ENCODE measurements at places on chromosomes 16 and 17.
A peak's percentile ranks its signal among the peaks of the same experiment; 100 is the strongest.

DNA sequence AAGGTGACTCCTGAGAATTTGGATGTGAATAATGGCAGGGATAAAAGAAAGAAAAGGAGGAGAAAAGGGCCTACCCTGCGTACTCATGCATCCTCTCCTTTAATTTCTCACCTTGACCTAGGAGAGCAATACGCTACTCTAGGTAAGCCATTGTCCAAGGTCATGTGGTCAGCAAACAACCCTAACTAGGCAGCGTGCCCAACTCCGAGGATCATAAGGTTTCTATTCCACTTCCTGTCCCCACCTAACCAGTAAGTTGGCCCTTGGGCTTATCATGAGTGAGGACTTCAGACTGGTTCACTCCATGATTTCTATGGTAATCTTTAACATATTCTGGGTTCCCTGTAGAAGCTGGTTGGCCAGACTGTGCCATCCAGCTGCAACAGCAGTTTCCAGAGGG is 315.1 kb upstream of the CCL2 start:
- no peak for DNase-seq

DNA sequence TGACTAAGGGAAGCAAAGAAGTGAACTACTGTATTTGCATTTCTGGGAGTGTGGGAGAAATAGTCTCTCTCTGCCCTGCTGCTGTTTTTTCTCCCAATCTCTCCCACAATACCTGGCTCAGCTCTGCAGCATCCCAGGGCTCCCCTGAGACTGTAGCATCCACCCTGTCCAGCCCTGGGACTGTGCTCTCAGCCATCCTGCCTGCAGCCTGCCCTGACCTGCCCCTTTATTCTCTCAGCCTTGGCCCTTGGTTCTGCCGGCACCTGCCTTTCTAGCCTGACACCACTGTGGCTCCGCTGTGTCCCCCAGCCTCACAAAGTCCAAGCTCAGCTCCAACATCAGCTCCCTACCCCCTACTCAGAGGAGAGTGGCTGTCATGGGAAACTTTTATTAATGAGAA is 1.9 kb downstream of the PDILT start:
- DNase-seq, result no peak

GRCh38 chr16:56368545-56368944 is 56.8 kb downstream of the AMFR start:
- DNase-seq, result no peak

- DNase-seq, result no peak
Observed at GRCh38 chr16:47059991-47060390, 83.8 kb downstream of the NETO2 start.

GRCh38 chr16:17724242-17724898 is 253.6 kb upstream of the XYLT1 start:
- DNase-seq, result no peak

GRCh38 chr17:20035501-20035900 is 26.3 kb downstream of the SPECC1 start:
- DNase-seq, result no peak

GRCh38 chr17:17593222-17593620 is 1.7 kb upstream of the PEMT start:
- no peak for DNase-seq

GRCh38 chr16:31487071-31487719 is 4.3 kb downstream of the SLC5A2 start:
- DNase-seq, result no peak

DNA sequence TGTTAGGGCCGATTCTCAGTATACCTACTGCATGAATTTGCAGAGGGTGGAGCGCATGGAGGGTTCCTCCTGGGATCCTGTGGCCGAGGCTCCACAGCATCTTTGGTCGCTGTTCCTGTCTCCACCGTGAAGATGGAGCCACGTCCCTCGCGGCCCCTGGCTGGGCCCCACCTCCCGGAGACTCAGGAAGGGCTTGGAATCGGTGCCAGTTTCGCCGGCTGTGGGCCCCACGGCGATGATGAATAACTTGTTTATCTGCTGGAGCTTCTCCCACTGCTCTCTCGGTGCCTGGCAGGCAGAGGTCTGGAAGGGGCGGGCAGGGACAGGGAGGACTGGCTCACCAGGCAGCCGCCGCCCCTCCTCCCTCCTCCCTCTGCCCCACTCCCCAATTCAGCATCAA is 8.1 kb downstream of the SLC5A11 start:
- DNase-seq, result no peak

DNA sequence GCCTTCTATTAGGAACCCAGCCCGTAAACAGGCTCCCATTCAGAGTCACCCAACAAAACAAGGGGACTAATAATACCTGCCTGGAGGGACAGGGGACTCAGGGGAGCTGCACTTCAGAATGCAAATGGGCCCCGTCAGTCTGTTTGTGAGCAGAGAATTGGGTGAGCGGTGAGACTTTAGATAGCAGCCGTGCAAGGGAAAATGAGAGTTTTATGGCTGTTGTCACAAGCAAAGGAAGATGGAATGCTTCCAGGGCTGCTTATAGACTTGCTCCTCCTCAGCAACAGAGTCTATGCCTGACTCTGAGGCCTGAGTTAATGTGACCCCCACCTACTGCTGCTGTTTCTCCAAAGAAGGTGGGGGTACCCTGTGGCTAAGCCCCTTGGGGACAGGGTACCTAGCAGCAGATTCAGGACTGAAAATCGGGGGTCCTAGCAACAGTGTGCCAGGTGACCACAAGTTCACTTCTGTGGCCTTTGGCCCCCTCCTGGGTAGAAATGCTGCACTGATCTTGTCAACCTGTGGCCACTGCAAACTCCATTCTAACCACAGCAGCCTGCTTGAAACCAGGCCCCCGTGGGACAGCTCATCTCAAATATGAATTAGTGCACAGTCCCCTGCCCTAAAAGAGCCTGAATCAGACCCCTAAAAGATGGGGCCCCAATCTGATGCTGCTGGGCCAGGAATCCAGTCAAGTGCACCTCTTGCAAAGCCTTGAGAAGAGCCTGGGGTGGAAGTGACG is 126.4 kb downstream of the C16orf78 start:
- DNase-seq, result no peak

DNA sequence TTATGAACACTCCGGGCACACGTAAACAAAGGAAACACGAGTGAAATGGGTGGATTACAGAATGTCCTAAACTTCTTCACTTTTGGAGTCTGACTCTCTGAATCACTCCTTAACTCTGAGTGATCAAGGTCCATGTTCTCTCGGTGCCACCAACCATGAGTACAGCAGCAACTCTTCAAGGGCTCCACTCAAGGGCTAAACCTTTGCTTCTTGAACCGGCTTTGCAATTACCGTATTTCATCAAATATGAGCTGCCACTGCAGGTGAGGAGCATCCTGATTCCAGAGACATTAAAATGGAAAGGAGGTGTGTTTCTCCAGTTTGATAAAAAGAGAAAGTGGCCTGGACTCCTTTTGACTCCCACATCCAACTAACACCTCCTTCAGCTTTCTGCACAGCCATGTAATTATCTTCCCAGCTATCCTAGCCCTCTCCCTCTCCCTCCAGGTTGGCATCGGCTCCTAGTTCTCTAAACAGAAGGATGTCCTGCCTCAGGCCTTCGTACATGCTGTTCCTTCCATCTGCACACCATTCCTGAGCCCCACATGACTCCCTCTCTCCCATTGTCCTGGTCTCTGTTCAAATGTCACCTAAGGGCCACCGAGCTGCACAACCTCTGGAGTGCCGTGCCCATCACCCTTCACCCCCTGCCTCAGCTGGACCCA is 61.4 kb downstream of the ZDHHC7 start:
- DNase-seq, result no peak

DNA sequence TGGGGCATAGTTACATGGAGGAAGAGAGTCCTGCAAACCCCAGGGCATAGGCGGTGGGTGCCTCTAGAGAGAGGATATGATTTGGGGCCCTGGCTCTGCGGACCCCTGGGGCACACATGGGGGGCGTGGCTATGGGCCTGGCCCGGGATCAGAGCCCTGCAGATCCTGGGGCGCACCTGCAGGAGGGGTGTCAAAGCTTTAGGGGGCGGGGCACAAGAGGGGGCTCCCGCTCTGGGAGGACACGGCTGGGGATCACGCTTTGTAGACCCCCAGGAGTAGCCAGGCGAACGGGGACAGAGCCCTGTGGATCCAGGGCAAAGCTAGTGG is 497 bp downstream of the BCL7C start:
- DNase-seq, result peak; percentile 27

GRCh38 chr17:73757420-73757819 is 113.2 kb upstream of the SDK2 start:
- DNase-seq, result no peak

DNA sequence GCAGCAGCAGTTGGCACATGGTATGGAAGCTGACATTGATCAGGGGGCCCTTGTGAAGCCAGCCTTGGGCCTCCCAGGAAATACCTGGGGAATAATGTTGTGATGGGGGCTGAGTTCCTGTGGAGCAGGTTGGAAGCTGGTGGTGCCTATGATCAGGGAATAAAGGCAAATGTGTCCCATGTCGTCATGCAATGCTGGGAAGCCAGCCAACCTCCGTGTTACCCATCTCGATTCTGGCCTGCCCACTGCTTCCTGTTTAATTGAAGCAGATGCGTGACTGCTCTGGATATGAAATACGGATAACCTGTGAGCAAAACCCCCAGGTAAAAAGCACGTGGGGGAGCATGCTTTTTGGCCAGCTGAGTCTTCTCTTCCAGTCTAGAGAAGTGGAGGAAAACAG is 580.4 kb upstream of the HSBP1 start:
- no peak for DNase-seq

- DNase-seq, result no peak
Observed at GRCh38 chr17:2904135-2904534, 107.9 kb downstream of the RAP1GAP2 start.

DNA sequence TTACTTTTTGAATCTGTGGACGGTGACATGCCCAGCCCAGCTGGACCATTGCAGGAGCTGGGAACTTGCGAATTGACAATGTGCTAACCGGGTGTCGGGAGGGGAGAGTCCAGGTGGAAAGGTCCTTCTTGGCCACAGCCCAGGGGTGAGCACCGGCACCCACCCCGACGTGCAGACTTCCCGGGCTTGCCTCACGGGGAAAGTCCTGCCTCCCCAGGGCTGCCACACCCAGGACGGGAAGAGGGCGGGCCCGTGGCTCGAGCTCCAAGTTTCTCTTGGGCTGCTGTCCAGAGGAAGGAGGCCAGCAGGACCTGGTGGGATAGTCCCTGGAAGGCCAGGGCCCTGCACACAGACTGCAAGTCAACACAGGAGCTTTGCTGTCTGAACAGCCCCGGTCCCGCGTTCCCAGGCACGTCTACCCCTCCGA is 17.7 kb downstream of the CARD14 start:
- DNase-seq, result no peak

DNA sequence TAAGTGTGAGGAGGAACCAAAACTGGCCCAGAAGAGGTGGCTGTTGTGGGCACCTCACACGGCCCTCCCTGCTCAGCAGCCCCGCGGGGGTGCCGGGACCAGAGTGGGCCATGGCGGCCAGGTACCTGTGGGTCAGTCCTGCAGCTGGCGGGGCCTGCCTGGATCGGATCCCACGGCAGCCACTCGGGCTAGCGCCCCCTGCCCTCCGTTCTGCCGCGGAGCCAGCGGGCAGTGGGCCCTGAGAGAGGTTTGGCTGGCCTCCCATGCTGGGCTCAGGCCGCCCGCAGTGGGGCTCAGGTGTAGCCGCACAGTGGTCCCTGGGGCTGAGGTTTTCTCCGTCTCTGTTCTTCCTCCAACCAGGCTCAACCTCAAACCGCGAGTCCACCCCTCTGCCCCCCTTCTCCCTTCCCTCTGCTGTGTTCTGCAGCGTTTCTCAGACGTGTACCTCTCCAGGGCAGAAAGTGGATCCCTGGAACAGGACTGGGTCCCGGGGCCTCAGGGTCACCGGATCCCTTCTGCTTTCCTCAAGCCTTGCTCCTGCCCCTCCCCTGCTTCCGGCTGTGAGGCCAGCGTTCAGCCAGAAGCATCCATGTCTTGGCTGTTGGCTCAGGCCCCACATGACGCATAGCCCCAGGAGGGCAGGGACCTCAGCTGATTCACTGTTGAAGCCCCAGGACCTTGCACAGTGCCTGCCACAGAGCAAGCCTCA is 28.6 kb upstream of the ITGA3 start:
- no peak for DNase-seq

GRCh38 chr16:23595246-23595950 is 718 bp downstream of the NDUFAB1 start:
- DNase-seq, result no peak

DNA sequence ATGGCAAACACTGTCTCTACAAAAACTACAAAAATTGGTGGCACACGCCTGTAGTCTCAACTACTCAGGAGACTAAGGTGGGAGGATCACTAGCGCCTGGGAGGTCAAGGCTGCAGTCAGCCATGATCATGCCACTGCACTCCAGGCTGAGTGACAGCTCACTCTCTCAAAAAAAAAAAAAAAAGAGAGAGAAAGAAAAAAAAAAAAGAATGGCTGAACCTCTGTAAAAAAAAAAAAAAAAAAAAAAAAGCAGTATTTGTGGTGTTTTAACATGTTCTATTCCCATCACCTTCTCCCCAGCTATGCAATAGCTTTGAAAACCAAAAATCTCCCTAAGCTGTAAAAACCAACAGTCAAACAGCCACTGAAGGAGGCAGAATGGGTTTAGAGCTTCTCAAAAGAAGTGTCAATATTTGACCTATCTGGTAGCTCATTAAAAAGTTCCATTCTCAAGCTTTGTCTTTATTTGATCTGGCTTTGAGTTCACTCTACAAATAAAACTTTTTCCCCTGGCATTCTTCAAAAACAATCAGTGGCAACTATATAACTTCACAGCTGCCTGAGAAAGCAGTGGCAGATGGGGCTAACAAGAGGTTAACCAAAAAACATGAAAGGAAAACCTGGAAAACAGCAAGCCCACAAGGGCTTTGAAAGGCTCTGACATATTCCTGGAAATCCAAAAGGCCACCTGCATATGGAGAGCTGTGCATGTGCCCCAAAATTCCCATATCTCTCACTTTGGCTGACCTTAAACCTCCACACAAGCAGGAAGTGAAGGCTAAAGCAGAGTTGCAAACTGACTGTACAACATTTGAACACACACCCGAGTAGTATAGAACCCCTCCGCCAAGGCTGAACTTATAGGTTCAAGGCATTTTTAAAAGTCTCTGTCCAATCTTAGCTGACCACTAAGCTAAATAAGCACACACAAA is 36.0 kb downstream of the USP32 start:
- peak; percentile 54 for DNase-seq

DNA sequence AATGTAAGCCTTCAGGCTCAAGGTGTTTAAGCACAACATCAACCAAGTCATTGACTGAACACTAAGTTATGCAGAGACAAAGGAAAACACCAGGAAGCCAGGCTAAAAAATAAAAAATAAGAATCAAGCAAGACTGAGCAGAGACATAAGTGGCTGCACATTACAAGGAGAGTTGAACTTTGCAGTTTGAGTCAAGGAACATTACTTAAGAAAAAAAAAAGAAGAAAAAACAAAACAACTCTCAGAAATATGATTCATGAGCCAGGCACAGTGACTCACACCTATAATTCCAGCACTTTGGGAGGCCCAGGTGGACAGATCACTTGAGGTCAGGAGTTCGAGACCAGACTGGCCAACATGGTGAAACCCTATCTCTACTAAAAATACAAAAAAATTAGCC is 168.1 kb downstream of the C16orf95 start:
- DNase-seq, result no peak

GRCh38 chr17:6461792-6462524 is 17.7 kb downstream of the PIMREG start:
- DNase-seq, result peak; percentile 45
